ENCODE measurements at places on chromosomes 7 and 10.

GRCh38 chr7:99601656-99602310, 3.7 kb downstream of the TMEM225B start:
- DNase-seq: no peak

DNA sequence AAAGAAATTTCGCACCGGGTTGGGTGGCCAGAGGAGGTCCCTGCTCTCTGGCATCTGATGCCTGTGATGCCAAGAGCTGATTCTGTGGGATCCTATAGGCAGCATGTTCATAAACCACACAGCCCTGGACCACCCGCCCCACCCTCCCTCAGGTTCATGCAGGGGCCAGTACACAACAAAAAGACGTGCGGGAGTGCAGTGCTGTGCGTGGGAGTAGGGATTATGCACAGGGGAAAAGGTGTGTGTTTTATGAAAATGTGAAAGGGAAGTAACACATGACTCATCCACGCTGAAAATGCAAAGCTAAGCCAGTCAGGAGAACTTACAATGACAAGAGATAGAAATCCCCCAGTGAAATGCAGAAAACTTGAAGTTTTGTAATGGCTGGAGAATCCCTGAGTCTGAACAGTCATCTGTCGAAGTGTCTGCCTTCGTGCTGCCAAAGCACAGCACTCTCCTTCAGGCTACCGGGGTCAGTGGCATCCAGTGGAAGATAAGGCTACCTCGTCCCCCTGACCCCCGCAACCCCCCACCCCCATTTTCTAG, 1.1 kb downstream of the KIAA1217 start:
- DNase-seq: peak; percentile 27

- no peak for DNase-seq
Observed at GRCh38 chr7:153383781-153384180, 624.2 kb downstream of the ACTR3B start.

DNA sequence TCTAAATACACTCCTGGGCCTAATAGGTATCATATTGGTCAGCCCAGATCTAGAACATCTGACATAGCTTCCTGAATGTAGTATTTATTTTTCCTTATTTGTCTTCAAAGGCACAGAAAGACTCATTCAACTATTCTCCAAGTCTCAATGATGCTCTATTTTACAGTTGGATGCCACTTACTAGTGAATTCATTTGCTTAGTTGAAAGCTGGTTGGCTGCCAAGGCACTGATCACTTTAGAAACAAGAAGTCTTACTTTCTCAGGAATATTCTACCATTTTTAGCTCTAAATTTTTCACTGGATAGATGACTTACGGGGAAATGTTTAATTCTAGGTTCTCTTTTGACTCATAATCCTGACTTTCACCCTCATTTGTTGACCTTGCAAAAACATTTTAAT, 863.4 kb downstream of the SORCS1 start:
- no peak for DNase-seq

DNA sequence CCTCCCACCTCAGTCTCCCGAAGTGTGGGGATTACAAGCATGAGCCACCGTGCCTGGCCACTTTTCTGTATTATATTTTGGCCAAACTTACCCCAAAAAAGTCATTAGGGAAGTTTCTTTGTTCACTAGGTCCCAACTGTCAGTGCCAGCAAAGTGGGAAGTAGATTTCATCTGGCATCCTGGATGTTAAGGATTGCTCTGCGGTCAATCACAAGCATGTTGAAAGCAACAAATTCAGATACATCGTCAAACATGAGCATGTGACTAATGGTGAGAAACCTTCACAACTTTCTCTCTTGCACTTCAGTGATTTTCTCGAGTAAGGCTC, 14.3 kb upstream of the LRRC17 start:
- no peak for DNase-seq

GRCh38 chr10:26090762-26091161, 125.8 kb upstream of the GAD2 start:
- DNase-seq: no peak

DNA sequence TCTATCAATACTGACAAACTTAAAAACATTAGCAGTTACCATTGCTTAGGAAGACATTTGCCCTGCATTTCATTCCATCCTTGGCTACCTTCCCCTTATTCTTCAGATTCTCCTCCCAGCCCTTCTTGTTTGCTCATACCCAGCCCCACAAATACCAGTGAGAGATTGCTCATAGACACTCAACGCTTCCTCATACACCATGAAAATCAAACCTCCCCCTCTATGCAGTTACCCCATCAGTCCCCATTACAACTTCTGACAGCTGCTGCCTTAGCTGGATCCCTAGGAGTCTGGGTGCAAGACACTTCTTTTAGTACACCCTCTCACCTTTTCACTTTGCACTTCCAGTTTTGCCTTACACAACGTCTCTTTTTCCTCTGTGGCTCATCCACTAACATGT, 28.3 kb upstream of the PIK3CG start:
- DNase-seq: no peak

DNA sequence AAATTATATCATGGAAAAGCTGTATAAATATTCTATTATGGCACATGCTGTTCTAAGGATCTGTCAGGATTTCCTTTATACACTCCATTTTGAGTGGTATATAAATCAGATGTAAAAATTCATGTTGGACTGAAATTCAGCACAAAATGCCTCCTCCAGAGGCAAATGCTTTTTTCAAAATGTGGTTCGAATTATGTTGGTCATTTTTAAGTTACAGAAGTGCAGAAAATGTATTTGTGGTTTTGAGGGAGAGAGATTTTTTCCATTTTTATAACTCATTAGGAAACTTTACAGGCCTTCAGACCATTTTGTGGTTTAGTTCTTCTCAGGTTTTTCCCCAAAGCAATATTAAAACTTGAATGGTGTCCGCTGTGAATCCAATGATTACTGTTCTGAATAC, 2.9 kb downstream of the PPP1R3A start:
- DNase-seq: no peak

GRCh38 chr10:69703766-69704630, 74.0 kb downstream of the FAM241B start:
- DNase-seq: no peak

DNA sequence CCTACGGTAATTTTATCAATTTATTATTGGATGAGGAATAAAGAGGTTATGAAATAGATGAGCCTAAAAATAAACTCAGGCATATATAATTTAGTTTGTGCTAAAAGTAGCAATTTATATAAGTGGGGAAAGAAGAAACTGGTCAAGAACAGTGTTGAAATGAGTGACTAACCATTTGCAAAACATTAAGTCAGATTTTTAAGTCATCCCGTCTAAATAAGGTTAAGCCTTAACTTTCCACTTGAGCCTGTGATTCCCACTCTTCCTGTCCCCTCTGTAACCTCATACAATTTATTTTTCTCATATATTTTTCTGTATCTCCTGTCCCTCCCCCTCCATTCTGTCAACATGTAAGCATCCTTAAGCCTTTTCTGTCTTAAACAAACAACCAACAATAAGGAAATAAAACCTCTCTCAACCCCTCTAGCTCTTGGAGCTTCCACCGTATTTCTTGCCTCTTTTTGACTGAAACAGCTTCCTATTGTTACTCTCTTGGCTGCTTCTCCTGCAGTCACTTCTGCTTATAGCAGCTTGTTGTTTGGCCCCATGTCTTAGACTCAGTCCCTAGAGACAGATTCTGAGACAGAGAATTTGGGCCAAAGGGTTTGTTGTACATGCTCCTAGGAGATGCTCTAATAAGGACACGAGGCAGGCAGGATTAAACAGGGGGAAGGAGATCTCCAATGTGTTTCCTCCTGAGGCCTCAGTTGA, 109.7 kb downstream of the GNAI1 start:
- no peak for DNase-seq

- no peak for DNase-seq
Observed at GRCh38 chr7:15215616-15216015, 313.1 kb upstream of the DGKB start.

GRCh38 chr7:53900856-53901528, 641.2 kb upstream of the VSTM2A start:
- no peak for DNase-seq

DNA sequence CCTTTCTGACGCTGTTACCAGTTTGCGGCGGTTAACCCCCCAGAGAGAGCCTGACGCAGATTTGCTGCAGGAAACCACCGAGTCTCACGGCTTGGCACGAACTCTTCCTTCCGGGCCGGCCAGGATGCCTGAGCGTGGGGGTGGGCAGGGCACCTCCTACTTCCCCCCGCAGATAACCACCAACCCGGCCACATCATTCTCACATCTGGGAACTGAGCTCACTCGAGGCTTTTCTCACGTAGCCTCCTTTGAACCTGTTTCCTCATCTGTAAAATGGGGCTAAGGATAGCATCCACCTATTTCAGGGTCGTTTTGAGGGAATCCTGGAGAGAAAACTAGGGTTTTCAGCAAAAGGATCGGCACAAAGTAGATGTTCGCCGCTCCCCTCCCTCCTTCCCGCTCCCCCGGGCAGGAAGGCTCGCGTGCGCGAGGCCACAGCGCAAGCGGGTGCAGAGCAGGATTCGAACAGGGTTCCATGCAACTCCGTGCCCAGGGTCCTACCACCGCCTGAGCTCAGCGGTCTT, 23.6 kb downstream of the DDIT4 start:
- DNase-seq: peak; percentile 95

- DNase-seq: no peak
Observed at GRCh38 chr7:148218603-148219002, 372.0 kb upstream of the C7orf33 start.

DNA sequence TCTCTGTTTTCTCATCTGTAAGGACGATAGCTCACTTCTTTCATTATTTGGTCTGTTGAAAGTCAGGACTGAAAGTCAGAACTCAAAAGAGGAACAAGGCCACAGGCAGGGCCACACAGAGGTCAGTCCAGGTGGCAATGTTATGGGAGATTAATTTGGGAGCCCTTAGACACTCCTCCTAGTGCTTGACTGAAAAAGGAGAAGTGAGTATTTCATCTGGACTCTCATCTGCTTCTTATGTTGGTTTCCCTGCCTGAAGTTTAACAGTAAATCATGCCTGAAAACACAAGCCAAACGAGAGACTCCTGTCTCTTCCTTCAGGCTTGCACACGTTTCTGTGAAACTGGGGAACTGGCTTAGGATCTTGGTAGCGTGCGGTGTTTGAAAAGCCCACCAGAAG, 248.5 kb downstream of the BUB3 start:
- DNase-seq: no peak

DNA sequence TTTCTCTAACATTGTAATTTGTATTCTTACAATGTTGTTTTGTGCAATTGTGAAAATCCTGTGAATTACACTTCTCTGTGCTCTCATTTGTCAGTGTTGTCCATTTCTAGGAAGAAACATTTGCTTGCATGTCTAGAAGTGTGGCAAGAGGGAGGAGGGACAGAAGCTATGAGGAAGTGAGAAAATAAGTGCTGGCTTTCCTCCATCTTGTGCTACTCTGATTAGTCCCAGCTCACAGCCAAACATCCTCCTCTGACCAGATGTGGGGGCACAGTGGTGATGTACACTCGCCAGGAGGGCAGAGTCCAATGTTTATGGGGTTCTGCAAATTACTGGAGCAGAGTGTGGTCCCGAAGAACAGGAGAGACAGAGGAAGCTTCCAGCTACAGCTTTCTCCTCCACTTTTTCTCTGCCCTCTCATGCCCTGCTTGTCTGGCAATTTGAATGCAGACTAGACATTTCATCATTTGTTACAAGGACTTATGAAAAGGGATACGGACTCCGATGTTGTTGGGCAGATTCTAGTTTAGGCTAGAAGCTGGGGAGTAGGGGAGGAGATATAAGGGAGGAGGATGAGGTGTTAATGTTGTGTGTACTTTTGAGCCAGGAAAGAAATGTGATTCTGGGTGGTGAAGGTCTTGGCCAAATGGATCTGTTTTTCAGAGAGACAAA, 131.0 kb upstream of the C1GALT1 start:
- DNase-seq: no peak

DNA sequence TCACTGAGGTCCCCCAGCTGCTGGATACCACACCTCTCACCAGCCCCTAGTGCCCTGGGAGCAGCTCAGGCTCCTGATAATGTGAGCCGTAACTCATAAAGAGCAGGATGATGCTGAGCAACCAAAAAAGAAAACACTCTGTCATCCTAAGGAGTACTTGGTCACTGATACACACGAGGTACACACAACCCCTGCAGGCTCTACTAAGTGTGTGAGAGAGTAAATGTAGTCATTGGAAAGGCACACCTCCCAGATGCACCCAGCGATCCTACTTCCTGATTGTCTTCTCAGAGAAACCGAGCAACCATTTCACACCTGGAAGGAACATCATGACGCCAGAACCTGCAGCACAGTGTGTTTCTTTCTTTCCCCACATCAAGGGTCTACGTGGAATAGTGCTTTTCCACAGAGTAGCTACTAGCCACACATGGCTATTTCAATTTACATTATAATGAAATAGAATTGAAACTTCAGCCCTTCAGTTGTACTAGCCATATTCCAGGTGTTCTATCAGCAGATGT, 34.2 kb downstream of the FIGNL1 start:
- no peak for DNase-seq

GRCh38 chr7:105297985-105298384, 90.7 kb downstream of the SRPK2 start:
- DNase-seq: no peak

DNA sequence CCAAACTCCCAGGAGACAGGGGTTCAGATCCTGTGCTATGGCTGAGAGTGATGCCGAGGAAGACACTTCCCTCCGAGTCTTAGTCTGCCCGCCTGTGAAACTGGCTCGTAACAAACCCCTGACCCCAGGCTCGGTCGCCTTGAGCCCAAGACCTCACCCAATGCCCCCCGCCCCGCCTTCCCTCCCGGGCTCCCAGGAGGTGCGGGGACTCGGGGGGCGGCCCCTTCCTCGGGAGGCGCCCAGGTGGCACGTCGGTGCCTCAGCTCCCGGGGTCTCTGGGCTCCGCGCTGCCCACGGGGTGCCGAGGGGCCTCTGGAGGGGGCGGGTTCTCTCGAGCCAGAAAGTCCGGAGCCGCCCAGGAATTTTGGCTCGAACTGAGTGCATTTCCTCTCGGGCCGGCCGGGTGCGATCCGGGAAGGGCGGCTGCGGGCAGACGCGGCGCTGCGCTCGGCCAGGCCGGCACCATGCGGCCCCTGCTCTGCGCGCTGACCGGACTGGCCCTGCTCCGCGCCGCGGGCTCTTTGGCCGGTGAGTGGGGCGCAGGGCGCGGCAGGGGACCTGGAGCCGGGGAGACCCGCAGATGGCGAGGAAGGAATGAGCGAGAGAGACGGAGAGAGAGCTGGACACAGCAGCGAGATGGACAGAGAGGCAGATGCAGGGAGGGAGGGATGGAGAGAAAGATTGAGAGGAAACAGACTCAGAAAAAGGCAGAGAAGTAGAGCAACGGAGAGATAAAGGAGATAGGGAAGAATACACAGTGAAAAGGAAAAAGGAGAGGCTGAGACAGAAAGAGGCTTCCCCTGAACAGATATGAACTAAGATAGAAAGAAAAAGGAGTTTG, at the start of gene PLAC9:
Gene PLAC9, plus strand, starts transcription at position 432 of the 841 bp plus-strand sequence. Its CDS starts 33 bp downstream, at position 465.
- no peak for DNase-seq

DNA sequence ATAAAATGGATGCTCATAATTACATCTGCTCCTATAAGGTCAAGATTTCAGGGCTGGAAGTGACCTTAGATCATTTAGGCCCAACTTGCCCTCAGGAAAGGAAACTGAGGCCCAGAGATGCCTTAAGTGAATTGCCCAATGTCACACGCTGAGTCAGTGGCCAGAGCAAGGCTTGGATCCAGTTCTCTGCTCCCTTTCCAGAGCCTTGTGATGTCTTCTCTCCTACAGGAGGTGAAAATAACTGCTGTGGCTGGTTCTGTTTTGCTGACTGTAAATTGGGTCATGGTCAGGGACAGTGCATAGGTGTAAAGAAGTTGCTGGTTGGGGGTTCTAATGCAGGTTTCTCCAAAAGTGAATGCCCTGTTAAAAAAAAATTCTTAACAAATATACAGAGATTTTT, 91.3 kb downstream of the TCF7L2 start:
- DNase-seq: no peak
